Central memory CD4-positive, alpha-beta T cell (primary cell): ENCODE measurements at places on chromosomes 1 and 21.

- DNase-seq = no peak
Observed at GRCh38 chr1:183983371-183984105, 54.0 kb downstream of the COLGALT2 start.

GRCh38 chr1:25854554-25854953, 4.7 kb downstream of the AUNIP start:
- DNase-seq = no peak

- DNase-seq = no peak
Observed at GRCh38 chr1:36251794-36252481, 27.7 kb downstream of the THRAP3 start.

- DNase-seq = peak; percentile 17
Observed at GRCh38 chr1:101136739-101137138, 100.1 kb upstream of the S1PR1 start.

DNA sequence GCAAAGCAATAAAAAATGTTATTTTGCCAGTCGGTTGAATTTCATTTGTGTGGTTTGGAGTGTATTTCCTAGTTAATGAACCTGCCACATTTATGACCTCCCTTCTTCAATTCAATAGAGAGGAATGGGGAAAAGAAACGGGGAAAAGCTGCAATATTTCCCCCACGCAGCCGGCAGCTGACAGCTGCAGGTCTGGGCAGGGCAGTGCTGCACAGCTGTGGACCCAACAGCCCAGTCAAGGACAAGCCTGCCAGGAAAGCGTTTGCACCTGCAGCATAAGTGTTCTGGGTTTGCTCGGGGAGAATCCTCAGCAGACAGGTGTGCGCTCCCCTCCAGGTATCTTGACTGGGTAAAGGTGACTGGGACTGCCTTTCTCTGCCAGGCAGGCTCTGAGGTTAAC, 53.4 kb downstream of the FBXO2 start:
- DNase-seq = no peak

- no peak for DNase-seq
Observed at GRCh38 chr1:54952950-54953718, 27.3 kb upstream of the TMEM61 start.

GRCh38 chr1:31798433-31799195, 17.2 kb downstream of the SPOCD1 start:
- no peak for DNase-seq
